T-cell (primary cell): ENCODE measurements at places on chromosomes 7 and 10. TPM values are rescaled to one million over a fixed set of nuclear protein-coding genes. Genes with fewer than 3 reads are reported as not detected.

The TRIM8 gene
- 67.9 TPM for total RNA-seq

The NUTM2B gene
- 1.6 TPM for total RNA-seq

The CACNA2D1 gene
- not detected for total RNA-seq

The WIPF3 gene
- total RNA-seq = not detected

The TPK1 gene
- 22.0 TPM for total RNA-seq

The AZGP1 gene
- not detected for total RNA-seq
